GDM1 (cell line): ENCODE measurements at places on chromosomes 3 and 15.

DNA sequence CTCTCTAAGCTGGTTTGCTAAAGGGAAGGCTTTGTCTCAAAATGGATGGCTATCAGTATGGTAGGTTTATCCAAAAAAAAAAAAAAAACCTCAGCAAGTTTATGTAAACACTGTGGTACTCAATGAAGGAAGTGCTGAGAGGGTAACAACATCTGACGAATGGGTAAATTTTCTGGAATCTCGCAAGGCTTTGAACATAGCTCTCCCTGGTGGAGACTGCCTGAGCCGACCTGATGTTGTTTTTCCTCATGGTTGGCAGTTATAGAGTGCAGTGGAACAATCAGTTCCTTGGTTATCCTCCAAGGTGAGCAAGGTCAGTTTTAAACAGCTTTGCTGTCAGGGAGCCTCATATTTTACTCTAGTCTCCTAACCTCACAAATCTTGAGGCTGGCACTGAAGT lies 94.6 kb downstream of the ZPLD1 start:
- no peak for DNase-seq

DNA sequence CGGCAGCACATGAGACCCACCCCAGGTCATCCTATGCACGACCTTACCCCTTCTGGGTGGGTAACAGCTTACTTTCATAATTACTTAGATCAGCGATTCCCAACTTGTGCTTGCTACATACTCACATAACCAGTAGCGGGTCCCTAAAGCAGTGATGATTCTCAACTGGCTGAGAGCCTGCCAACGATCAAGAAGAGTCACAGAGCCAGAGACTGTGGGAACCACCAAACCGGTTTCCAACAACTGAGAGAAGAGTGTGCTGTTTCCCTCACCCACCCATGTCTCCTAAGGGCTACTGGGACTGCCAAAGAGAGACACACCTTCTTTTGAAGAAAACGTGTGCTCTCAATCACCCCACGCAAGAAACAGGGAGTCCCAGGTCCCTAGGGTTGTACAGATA lies 12.0 kb upstream of the XXYLT1 start:
- no peak for DNase-seq

DNA sequence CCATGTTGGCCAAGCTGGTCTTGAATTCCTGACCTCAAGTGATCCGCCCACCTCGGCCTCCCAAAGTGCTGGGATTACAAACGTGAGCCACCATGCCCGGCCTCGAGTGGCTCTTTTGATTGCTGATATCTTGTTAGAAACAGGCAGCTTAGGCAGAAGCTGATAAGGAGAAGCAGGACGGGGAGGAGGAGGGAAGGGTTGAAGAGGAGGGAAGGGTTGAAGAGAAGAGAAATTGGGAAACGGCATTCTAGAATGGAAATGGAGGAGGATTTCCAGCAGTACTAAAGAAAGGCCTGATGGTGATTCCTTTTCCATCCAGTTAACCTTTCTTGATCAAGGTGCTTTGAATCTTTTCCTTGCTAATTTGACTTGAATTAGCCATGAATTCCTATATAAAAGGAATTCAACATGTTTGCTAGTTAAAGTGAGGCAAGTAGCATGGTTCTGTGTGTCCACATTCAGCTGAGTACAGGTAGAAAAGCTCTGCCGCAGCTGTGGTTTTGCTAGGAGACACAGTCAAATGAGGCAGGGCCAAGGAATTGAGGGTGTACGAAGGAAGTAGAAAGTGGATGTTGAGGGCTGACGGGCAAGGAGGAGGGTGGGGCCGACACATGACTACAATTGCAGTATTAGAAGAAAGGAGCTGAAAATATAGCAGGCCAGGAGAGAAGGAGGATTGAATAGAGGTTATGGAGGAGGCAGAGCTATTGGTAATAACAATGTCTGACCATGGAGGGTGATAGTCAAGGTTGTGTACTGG lies 27.2 kb upstream of the ATP1B3 start:
- DNase-seq: no peak

DNA sequence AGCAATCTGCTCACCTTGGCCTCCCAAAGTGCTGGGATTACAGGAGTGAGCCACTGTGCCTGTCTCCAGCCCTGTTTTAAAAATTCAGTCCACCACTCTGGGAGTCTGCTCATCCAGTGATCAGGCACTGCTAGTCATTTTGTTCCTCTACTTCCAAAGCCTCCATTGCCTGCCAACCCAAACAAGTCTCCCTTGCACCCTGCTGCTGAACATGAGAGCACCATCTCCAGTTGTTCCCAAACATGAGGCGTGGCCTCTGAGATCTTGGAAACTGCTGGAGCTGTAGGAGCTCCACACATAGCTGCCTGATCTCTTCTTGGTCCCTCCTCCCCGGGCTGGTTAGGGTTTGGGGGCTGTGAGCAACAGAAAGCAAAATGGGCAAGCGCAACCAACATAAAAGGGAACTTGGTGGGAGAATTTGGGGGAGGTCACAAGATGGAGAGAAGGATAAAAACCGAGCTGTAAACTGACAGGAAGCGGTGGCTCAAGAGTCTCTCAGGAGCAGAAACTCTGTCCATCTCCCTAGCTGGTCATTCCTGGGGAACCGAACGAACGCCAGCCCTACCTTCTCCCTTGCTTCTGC lies 49.6 kb upstream of the TLE3 start:
- DNase-seq: peak; percentile 61

- DNase-seq: no peak
Measured at GRCh38 chr3:65712140-65712539, 326.6 kb downstream of the MAGI1 start.
